ENCODE measurements at places on chromosomes 3 and 15.
A peak's percentile ranks its signal among the peaks of the same experiment; 100 is the strongest.

- no peak for DNase-seq
Measured at GRCh38 chr3:51445544-51446280, 54.1 kb downstream of the DCAF1 start.

DNA sequence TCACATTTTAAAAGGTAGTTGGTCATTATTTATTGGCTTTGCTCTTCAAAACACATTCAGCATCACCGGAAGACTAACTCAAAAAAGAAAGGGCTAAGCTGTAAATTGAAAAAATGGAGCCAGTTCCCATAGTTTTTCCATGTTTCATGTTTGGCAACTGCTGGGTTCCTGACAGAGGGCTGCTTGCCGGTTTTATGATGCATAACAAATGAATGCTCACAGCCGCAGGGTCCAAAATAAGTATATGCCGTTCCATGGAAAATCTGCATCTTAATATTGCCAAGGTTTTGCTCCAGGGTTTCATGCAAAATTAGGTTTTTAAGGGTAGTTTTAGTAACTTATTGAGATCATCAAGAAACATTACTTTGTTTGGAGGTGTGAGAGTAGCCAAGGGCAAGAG, 15.8 kb downstream of the SLC12A1 start:
- no peak for DNase-seq

DNA sequence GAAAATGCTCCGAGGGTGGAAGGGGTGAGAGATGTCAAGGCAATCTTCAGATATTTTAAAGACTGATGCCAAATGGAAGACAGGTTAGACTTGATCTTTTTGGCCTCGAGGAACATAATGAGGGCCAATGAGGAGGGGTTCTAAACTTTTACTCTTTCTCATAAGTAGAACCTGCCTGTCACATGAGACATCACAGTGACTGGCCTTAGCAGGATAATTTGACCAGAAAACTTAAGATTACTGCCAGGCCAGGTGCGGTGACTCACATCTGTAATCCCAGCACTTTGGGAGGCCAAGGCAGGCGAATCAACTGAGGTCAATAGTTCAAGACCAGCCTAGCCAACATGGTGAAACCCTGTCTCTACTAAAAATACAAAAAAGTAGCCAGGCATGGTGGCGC, 12.2 kb downstream of the TM4SF4 start:
- DNase-seq: no peak

GRCh38 chr3:6799264-6799915, 61.5 kb upstream of the GRM7 start:
- DNase-seq: peak; percentile 44

DNA sequence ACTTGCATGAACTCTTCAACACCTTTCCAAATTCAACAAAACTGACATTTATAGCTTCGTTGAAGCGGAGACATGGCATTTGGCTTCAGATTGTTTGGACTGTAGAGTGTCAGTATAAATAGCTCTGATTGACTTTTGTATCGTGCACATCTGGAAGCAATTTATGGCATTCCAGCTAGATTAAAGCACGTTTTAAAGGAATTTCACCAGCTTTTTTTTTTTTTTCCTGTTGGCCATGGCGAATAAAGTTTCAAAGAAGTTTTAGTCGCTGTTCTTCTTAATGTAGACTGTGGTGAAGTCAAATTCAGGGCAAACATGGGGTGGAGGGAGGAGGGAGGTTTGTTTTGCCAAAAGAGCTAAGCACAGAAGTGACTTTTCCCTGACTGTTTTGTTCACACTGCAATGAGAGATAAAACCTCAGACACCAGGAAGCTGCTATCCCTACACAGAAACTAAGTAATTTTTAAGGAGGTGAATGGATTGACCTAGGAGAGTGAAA, 391.0 kb upstream of the RARB start:
- DNase-seq: no peak

GRCh38 chr3:95442766-95443165, 1371.6 kb upstream of the EPHA6 start:
- no peak for DNase-seq

GRCh38 chr3:59766200-59766872, 716.5 kb upstream of the CFAP20DC start:
- no peak for DNase-seq

DNA sequence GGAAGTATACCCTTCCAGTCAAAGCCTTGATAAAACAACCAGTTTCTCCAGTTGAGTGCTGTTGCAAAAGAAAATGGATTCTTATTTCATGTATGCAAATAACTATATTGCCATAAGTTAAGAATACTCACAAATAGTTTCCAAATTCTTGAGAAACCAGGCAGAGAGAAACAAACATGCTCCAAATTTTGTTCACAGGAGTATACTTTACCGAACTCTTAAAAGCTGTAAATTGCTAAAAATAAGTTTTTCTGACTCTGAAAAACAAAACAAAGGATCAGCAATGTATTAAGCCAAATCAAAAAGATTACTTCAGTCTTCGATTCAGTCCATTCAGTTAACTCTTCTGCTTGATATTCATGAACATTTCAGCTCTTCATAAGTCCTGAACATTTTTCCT, 646.5 kb downstream of the MCTP2 start:
- DNase-seq: no peak

- no peak for DNase-seq
Measured at GRCh38 chr3:133983576-133984560, 45.9 kb downstream of the SLCO2A1 start.

DNA sequence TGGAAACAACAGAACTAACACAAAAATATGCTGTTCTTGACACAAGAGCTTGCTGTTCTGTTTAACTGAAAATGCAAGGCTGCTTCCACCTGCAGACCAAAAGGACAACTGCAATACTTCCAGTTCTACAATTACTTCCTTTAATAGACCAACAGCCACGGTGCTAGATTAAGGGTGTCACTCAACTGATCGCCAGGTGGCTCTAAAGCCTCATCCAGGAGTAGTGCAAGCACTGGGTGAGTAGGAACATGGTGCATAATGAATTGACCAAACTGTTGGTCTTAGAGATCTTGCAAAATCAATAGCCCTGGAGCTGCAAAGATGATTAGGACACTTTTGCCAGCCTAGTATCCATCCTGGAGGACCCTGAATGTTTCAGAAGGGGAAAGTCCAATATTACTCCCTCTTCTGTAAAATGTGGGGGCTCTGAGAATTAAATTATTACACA, 3.6 kb upstream of the CLDN16 start:
- DNase-seq: peak; percentile 27

DNA sequence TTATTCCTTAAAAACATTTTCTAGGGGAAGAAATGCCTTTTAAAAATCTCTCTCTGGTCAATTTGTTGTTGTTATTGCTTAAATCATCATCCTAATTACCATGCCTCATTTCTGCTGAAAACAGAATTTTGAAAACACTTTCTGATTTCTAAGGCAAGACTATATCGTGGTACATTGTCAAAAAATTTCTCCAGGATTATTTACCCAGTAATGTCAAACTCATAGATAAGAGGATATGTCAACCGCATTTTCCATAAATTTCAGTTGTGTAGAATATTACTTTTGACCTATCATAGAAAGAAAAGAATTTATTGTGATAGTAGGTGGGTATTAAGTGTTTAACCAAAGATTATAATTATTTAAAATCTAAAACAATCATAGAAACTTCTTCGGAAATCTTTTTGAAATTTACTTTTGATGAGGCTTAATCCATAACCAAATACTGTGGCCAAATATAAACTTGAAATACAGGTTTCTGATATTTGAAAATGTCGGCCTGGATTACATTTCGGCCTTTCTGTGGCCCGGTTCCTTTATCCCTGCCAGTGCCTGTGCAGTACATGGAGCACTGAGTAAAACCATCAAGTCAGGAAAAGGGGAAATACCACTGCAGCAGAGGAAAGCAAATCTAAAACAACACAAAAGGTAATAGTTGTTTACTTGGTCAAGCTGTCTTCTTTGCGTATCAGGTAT, 173.4 kb downstream of the MYRIP start:
- no peak for DNase-seq

DNA sequence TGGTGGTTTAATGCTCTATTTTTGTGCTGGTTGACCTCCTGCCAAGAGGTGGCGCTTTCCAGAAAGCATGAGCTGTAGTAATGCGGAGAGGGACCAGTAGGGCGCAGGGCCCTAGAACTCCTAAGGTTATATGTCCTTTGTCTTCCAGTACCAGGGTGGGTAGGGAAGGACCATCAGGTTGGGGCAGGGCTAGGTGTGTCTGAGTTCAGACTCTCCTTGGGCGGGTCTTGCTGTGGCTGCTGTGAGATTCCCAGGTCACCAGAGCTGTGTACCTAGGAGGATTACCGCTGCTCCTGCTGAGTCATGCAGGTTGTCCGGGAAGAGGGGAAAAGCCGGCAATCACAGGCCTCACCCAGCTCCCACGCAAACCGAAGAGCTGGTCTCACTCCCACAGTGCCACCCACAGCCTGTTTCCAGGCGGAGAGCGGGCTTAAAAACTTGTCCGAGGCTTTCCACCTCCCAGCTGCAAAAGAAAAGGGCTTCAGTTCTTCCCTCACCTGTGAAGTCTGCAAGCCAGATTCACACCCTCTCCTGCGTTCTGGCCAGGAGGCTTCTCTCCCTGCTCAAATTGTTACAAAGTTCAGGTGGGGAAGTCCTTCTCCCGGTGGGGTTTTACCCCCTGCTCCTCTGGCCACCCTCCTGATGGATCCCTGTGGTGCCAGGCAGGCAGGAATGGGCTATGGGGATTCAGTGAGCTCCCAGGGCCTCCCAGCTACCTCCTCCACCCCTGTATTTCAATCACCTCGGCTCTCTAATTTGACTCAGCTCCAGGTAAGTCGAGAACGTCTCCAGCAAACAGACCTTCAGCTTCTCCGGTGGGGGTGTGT, 37.7 kb upstream of the BCHE start:
- DNase-seq: no peak

- DNase-seq: no peak
Measured at GRCh38 chr3:67500709-67501108, 153.7 kb downstream of the SUCLG2 start.

Measured in activated CD4-positive, alpha-beta memory T cell treated with anti-CD3 and anti-CD28 coated beads for 36 hours (primary cell).